AG09319 (cell line): ENCODE measurements at places on chromosomes 4 and X.

DNA sequence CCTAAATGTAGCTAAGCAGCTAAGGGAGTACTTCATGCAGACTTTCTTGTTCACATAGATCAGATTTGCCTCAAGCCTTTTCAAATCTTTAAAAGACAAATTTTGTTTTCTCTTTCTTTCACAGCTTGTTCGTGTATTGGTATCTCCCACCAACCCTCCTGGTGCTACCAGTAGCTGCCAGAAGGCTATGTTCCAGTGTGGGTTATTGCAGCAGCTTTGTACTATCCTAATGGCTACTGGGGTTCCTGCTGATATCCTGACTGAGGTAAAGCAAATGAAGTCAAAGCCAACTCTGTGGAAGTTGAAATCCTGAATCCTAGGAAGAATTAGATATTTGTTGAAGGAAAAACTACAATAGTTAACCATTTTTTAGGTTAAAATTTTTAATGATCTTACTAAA is 62.6 kb downstream of the USO1 start:
- DNase-seq, result no peak

GRCh38 chr4:104967034-104967401 is 179.7 kb upstream of the TET2 start:
- no peak for DNase-seq

- DNase-seq, result no peak
Measured at GRCh38 chr4:40980318-40980883, 230.6 kb downstream of the NSUN7 start.

DNA sequence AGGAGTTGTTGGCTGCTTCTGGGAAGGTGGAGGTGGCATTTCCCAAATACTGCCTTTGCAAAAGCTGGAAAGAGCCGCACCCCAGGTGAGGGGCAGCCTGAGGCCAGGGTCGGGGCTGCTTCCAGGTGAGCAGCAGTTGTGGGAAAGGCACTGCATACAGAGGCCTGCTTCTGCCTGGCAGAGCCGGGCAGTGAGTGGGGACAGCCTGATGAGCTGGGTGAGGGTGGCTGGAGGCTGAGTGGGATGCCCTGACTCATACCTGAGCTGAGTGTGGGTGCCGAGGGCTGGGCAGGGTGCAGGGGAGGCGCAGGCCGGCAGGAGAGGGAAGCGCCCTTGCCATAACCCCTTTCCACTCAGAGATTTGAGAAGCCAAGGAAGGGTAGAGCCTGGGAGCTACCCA is 6.5 kb upstream of the PSAPL1 start:
- DNase-seq, result no peak

GRCh38 chr4:146592019-146592418 is 46.7 kb upstream of the POU4F2 start:
- DNase-seq, result no peak

GRCh38 chr4:24743927-24744326 is 51.4 kb upstream of the SOD3 start:
- no peak for DNase-seq

- peak; percentile 90 for DNase-seq
Measured at GRCh38 chr4:158314756-158315487, 104.6 kb downstream of the TMEM144 start.

DNA sequence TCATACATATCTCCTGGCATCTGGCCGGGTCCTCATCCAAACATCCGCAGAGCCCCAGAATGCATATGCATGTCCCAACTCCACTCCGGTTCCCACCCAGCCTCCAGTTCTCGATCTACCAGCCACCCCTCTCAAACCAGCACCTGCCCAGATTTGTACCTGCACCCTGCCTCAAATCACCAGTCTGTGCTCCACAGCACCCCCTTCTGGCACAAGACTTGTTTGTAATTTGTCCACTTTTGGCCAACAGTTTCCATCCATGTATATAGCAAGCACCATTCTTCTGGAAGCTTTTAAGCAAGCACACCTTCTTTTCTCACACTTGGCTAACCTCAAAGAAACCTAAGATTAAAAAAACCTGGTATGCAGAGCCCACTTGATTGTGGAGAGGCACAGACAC is 644.1 kb downstream of the MID1IP1 start:
- no peak for DNase-seq

GRCh38 chr4:140807491-140808252 is 51.5 kb upstream of the TBC1D9 start:
- DNase-seq, result peak; percentile 5

DNA sequence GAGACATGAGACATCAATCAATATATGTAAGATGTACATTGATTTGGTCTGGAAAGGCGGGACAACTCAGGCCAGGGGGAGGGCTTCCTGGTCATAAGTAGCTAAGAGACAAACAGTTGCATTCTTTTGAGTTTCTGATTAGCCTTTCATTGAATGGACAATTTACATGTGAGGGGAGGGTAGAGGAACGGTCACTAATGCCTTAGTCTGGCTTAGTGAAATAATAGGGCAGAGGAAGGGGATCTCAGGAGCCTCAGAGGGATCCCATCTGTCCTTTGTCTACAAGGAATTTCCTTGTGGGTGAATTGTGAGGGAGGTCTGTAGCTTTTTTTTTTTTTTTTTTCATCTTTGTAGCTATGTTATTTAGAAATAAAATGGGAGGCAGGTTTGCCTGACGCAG is 88.3 kb downstream of the GK start:
- no peak for DNase-seq

DNA sequence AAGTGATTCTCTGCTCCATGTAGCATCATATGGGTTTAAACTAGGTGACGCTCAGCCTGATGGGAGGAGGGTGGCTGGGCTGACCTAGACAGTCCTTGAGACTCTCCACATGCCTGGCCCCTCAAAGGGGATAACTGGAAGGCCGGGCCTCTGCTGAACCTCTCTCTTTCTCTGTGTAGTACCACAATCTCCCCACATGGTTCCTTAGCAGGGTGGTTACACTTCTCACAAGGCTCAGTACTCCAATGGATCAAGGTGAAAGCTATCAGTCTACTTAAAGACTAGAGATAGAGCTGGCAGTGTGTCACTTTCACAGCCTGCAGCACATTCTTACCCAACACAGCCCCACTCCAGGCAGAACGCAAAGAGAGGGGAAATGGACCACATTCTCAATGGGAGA is 80.4 kb downstream of the LDB2 start:
- DNase-seq, result no peak

- no peak for DNase-seq
Measured at GRCh38 chr4:93072292-93072691, 756.3 kb upstream of the ATOH1 start.

- no peak for DNase-seq
Measured at GRCh38 chr4:153119626-153120025, 84.6 kb upstream of the TRIM2 start.

DNA sequence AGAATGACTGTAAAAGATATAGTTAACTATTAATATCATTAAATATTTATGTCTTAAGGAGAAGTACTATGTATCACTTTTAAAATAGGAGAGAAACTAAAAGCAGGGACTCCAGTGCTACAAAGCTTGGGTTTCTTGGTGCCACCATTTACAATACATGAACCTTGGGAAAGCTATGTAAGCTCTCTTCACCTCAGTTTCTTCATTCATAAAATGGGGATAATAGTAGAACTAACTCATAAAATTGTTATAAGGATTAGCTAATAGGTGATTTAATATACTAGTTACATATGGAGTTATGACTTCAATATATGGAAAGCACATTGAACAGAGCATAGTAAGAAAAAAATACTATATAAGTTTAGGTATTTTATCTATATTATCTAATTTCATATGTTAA is 23.7 kb downstream of the EPGN start:
- no peak for DNase-seq

DNA sequence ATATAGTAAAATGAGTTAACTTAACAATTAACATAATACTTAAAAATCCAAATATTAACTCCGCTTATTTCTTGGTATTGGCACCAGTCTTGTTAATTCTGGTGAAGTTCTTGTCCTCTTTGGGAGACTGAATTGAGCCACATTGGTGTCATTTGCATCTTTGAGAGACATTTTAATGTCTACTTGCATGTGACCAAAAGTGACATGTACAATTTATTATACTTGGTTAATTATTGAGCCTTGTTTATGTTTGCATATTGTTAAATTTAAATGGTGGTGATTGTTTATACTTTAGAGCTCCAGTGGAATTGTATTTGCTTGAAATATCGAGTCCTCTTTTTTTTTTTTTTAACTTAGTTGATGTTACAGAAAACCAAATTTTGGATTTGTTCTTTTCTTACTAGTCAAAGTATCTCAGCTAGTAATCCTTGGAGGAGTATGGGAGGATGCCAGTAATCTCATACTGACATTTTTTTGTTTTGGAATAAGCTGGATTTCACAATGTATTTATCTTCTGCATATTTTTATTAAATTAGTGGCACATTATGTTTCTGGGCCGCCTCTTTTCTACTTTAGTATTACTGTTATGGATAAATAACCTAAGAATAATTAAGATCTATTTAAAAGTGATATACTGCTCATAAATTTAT is 3.9 kb downstream of the SPCS3 start:
- DNase-seq, result no peak

GRCh38 chr4:128775477-128775876 is 34.0 kb upstream of the JADE1 start:
- DNase-seq, result no peak

- DNase-seq, result no peak
Measured at GRCh38 chr4:184806229-184806550, 19.6 kb downstream of the ACSL1 start.

DNA sequence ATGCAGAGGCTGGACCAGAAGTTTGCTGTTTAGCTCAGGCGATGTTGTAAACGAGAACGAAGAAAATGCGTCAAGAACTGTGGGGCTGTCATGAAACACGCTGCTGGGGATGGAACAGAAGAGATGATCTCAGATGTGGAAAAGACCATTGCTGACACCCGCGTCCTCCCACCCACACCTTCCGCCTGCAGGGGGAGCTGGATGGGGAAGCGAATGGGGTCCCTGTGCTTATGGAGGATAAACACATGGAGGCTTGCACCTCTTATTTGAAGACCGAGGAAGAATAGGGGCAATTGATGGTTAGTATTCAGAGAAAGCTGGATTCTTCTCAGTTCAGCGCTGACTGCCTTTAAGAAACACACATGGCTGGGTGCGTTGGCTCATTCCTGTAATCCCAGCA is 63.9 kb downstream of the GPR143 start:
- DNase-seq, result no peak

- DNase-seq, result no peak
Measured at GRCh38 chrX:80335062-80335830, 85.0 kb upstream of the TENT5D start.

DNA sequence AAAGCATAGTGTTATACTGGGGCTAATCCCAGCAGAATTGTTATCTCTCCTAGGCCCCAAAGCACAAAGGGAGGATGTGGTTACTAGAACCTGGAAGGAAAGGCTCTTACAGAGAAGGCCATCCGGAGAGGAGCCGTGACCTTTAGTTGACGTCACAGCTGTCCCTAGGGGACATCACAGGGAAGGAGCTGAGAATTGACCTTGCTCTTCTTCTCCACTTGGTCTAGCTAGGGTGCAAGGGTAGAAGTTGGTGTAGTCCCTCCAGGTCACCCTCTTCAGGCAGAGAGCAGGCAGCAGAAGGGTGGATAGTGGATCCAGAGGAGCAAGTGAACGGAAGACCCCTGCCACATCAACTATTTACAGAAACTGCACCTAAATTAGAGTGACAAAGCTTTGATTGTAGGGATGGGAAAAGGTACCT is 22.8 kb upstream of the FGF2 start:
- no peak for DNase-seq

DNA sequence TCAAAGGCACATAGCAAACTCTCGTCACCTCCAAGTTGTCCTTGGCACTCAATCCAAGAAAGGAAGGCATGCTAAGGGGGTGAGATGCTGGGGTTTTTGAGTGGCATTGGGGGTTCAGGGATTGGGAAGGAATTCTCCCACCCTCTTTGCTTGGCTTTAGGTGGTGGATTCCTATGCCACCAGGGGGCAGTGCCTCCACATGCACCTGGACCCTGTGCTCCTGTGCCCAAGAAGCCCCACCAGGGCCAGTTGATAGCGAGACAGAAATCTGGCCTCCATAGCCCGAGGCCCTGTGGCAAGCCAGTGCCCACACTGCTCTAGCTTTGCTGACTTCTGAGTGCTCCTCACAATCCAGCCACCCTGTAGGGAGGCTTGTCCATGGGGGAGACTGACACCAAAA is 2.0 kb upstream of the FATE1 start:
- DNase-seq, result no peak
